ENCODE measurements at places on chromosomes 2 and 18.

GRCh38 chr18:54069729-54070128 lies 154.7 kb downstream of the MBD2 start:
- DNase-seq: no peak

GRCh38 chr2:53827398-53828175 lies 32.2 kb downstream of the GPR75 start:
- DNase-seq: no peak

DNA sequence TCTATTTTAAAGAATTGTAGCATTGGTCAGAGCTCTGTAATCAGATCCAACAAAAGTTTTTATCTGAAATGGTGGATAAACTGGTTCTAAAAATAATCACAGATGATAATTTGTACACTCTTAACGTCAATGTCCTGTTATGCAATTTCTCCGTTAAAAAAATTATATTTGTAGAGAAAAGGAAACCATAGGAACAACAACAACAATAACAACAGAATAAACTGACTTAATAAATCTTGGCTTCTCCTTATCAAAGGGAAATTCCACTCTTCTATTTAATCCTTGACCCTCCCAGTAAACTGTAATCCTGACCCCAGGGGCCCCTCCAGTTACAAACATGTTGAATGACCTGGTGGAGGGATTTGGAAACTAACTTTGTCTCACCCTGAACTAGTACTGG lies 78.6 kb upstream of the ZFP36L2 start:
- DNase-seq: no peak

- no peak for DNase-seq
Measured at GRCh38 chr2:134461511-134461910, 207.6 kb downstream of the MGAT5 start.

- no peak for DNase-seq
Measured at GRCh38 chr2:57892920-57893319, 153.7 kb upstream of the VRK2 start.

GRCh38 chr2:74778381-74779264 lies 55.3 kb upstream of the HK2 start:
- DNase-seq: no peak

- DNase-seq: no peak
Measured at GRCh38 chr2:101047774-101048173, 45.7 kb downstream of the RPL31 start.

GRCh38 chr2:104902317-104902716 lies 48.4 kb downstream of the POU3F3 start:
- DNase-seq: no peak
